Bronchial smooth muscle cell (primary cell): ENCODE measurements at places on chromosomes 2 and 18. TPM values are rescaled to one million over a fixed set of nuclear protein-coding genes. Genes with fewer than 3 reads are reported as not detected.

Gene TUBB8B
- not detected in 2 replicates for total RNA-seq

Gene FAM237A
- not detected in 2 replicates for total RNA-seq

Gene APCDD1
- not detected in 2 replicates for total RNA-seq

Gene SIX3
- total RNA-seq = not detected in 2 replicates

Gene HAAO
- total RNA-seq = 1.6 and 12.2 TPM in 2 replicates
